ENCODE measurements at places on chromosomes 5 and 9.

GRCh38 chr5:103272377-103272776, 13.8 kb downstream of the MACIR start:
- no peak for DNase-seq

DNA sequence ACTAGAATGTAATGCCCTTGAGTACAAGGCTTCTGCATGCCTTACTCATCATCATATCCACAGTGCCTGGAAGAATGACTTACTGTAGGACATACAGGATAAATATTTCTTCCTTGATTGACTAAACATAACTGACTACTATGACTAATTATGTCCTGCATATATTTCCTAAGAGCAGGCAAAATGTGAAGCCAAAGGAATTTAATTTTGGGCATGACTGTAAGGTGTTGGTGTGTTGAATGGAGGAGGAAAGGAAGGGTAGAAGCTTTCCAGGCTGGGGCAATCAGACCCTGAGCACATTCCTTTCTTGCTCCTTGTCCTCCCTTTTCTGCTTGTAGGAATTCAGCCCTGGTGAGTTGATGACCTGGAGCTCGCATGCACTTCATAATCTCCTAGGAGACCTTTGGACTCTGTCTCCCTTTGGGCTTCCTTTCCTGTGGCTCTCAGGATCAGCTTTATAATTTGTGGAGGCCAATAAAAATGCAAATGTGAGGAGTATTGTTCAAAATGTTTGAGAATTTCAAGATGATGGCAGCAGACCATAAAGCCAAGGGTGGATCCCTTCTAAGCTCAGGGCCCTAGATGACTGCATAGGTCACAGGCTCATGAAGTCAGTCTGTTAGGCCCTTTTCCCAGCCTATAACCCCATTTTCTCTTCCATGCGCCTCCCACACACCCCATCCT, 174.0 kb downstream of the HMHB1 start:
- DNase-seq, result no peak

DNA sequence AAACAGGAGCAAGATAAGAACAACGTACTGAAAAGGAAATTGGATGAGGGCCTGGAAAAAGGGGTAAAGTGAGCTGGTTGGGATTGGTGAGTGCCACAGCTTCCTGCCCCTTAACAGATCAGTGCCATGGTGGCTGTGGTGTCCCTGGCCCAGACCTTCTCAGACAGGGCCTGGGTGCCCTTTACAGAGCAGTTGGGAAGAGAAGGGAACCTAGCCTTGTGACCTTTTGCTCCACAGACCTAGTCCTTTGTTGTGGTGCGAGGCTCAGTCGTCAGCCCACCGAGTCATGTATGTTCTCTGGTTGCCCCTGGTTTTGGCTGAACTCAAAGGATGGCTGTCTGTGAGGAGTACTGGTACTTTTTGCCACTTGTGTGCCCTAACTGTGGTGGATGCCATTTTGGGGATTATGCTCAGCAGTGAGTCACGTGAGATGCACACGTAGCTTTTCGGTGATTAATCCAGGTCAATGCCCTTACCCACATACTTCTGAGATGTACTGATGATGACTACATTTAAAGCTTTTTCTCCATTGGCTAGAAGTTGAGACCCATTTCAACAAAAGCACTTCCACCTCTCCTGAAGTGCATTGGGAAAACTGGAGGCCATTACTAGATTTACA, 48.4 kb downstream of the EXOSC2 start:
- DNase-seq, result no peak

- no peak for DNase-seq
These were observed 30.1 kb upstream of the ZBED3 start for GRCh38 chr5:77117161-77117560.

- no peak for DNase-seq
These were observed 586.3 kb downstream of the RAB3C start for GRCh38 chr5:59169081-59169767.

DNA sequence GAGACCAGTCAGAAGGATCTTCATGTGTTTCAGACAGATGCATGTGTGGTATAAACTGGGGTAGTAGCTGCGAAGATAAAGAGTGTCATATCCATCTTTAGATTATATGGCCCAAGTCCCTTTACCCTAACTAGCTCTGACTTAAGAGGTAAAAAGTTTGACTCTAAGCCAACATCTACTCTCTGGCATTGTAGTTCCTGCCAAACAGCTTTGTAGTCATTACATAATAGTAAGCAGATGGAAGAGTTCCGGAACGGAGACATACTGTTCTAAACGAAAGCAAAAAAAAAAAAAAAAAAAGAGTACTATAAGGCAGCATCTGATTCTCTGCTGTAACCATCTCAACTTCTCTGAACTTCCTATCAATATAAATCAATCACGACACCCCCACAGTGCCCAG, 48.8 kb downstream of the CEMIP2 start:
- no peak for DNase-seq

DNA sequence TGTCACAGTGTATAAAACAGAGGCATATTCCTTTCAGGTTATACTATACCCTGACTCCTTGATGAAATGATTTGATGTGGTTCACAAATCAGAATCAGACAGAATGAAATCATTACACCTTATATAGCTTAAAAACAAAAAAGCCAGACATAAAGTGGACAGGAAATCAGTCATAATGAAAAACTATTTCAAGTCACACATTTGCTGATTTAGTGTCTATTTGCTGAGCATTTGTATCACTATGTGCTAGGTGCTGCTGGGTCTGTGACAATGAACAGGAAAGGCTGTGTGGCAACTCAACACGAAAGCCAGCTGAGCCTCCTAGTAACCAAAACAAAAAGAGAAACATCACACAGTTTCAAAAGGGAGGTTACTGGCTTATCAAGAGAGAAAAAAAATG, 194.0 kb downstream of the EFNA5 start:
- DNase-seq, result peak; percentile 52

DNA sequence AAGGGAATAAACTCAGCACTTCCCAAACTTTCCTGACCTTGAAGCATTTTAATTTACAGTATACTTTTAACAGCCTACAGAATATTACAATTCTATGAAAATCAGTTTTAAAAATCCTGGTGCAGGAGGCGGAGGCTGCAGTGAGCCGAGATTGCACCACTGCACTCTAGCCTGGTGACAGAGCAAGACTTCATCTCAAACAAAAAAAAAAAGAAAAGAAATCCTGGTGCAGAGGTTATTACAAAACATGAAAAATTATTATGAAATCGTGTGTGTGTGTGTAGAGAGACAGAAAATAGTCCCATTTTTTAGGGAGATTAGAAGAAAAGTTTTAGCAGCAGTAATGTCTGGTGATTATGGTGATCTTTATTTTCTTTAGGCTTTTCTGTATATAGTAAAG, 26.9 kb downstream of the GOLPH3 start:
- DNase-seq, result no peak

DNA sequence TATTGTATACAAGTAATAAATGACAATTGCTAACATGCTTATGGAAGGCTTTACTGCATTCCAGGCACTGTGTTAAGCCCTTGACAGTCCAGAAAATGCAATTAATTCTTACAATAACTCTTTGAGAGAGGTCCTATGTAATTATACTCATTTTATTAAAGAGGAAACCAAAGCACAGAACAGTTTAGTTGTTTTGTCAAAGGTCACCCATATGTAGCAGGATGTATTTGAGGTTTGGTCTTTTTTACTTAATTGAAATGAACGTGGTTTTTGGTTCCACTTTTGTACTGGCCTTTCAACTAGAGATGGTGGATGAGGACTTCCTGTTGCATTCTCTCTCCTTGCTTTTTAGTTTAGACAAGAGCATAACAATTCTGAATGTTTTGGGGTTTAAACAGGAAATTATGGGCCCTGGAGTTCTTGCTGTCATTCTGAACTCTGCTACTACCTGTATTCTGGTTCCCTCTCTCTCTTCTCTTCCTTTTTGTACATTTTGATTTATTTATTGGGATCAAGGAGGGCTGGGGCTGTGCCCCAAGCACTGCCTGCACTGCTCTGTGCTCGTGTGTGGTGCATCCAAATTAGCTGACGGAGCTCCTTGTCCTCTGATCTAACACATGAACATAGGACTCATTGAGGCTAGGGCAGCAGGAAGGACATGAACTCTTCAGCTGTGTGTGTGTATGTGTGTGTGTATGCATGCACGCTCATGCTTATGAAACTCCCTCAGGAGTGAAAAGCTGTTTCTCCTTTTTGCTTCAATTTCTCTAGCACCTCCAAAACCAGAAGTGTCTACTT, 47.4 kb downstream of the SLC28A3 start:
- DNase-seq, result no peak
